Stimulated activated CD8-positive, alpha-beta memory T cell treated with anti-CD3 and anti-CD28 coated beads, Interleukin-2, amount 100 ng/mL, for 1 hour (primary cell): ENCODE measurements at places on chromosomes 5 and 9.

GRCh38 chr5:174464504-174465165, 259.7 kb upstream of the MSX2 start:
- no peak for DNase-seq

- DNase-seq, result no peak
Measured at GRCh38 chr5:27144456-27144855, 106.1 kb upstream of the CDH9 start.

GRCh38 chr9:38120961-38121360, 51.9 kb upstream of the SHB start:
- DNase-seq, result no peak

DNA sequence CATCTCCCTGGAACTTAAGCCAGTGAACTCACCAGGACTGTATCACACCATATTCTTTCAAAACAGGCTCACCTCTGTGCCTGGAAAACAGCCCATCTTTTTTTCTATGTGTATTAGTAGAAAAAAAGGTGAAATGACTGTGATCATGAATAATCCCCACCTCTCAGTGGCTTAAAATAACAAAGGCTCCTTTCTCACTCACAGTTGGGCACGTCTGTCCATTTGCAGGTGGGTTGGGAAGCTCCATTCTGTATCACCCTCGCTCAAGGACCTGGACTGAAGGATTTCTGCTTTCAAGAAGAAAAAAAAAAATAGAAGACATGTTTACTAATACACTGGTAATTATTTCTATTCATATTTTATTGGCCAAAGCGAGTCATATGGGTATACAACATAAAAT, 17.3 kb upstream of the FGF1 start:
- no peak for DNase-seq

DNA sequence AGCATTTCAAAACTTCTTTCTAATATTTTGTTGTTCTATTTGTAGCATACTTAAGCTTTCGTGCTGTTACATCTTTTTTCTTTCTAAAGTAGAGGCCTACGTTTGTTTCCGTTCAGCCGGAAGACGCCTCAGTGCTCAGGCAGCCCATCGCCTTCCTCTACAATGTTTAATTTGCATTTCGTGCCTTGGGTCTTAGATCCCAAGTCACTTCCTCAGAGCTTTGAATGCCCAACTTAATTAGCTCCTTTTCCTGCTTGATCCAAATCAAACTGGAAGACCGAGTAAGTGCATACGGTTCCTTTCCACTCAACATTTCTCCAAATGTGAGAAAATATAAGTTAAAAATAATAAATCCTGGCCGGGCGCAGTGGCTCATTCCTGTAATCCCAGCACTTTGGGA, 43.2 kb downstream of the MRPL36 start:
- DNase-seq, result no peak

- DNase-seq, result no peak
Measured at GRCh38 chr5:73789851-73790281, 163.9 kb downstream of the ARHGEF28 start.

DNA sequence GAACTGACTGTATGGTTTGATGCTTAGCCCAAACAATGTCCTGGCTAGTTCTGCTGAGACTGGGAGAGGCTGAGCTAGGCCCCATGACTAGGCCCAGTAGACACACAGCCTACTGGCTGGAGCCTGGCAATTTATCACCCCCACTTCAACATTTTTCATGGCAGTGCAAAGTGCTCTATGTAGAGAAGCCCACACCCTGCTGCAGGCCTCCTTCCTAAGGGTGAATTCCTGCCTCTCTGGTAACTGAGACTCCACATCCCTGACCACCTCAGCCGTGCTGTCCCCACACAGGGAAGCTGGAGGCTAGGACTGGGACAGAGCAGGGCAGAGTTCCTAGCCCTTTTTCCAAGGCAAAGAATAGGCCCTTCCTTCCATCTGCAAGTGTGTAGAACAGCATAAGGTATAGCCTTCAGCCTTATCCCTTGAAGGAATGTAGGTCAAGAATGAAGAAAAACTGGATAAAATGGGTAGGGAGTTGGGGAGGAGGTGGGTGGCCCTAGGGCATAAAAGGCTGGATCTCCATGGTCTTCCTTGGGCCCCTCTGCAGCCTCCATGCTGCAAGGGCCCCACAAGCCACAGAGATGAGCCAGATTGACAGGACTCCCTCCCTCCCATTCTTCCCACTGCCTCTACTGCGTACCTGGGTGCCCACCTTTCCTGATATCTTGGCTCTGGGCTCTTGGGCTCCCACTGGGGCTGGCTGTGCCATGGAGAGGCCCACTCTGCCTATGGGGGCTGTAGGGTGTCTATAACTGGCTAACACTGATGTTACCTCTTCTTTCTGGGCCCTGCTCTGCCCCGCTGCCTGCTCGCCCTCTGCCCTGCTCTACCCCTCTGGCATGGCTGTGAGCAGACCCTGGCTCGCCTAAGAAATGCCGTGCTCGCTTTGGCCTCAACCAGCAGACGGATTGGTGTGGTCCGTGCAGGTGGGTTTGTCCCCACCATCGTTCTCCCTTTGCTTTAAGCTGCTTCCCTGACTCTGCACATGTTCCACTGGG, 29.8 kb downstream of the TCF7 start:
- no peak for DNase-seq

DNA sequence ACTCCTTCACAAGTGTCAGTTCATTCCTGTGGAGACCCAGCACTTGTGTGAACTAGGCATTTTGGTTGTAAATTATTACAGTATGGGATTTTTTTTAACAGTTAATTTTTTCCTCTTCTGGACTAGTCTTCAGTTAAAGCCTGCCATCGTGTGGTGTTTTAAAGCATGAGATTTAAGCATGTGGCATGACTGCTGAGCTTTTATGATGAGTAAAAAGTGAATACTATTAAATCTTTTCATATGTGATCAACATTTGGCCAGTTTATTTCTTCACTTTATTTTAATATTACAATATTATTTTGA, 25.0 kb downstream of the LMNB1 start:
- no peak for DNase-seq

DNA sequence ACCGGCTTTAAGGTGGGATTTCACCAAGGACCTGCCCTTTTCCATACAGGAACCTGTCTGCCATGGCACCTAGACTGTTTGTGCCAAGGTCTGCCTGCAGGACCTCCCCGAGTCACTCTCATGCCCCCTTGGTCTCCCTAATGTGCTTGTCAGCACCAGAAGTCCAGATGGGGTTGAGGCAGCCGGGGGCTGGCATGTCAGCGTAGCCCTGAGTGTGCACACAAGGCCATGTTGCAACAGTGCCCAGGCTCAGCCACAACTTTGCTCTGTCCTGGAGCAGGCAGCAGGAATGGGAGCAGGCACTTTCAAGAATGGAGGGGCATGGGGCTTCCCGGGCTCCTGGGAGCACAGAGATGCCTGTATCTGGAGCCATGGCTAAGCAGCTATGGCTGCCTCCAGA, 621.5 kb downstream of the CDH9 start:
- no peak for DNase-seq

- no peak for DNase-seq
Measured at GRCh38 chr9:123927625-123928532, 2.0 kb downstream of the DENND1A start.

DNA sequence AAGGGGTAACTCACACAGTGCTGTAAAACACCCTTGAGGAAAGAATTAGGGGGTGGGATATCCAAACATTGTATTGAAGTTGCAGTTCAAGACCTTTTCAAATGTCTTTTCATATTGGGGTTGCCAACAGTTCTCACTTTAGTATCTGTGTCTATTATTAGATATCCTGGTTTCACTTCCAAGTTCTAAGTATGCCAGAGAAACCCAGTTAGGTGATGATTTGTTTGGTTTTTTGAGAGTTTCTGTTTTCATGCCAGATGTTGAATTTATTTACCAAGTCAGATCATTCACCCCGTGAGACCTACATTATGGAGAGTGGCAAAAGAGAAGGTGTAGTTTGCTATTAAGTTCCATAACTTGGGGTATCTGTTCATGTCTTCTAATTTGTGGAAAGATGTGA, 64.5 kb downstream of the C9orf152 start:
- no peak for DNase-seq

DNA sequence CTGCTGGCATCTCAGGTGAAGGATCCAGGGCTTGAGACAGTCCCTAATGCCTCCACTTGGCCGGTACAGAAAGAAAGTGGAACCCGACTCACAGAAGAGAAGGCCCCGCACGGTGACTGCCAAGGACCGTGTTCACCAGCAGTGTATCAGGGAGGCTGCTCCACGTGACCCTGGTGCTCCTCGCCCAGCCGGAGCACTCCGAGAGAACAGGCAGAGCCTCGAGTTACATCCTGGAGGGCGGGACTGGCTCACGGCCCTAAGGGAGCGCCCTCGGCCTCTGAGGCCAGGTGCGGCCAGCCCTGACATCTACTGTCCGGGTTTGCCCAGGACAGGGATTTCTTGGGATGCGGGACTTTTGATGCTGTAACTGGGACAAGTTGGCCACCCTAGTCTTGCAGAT, 104.0 kb upstream of the SARDH start:
- DNase-seq, result no peak

- DNase-seq, result no peak
Measured at GRCh38 chr5:158461240-158461854, 602.4 kb upstream of the CLINT1 start.

DNA sequence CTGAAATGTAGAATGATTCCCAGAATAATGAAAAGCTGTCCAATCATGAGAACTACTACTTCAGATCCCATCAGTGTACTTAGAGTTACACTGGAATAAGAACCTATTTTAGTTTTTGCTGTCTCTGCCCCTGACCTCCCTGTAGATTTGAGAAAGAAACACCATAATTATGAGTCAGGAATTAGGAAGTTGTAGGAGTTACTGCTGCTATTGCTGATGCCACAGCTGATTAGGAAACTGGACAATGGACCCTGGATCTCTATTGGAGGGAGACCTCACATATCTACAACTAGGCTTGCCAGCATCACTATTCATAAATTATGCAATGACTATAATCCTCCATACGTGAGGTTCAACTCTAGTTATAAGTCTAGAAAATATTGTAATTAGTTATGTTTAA, 48.8 kb upstream of the EDIL3 start:
- DNase-seq, result no peak

DNA sequence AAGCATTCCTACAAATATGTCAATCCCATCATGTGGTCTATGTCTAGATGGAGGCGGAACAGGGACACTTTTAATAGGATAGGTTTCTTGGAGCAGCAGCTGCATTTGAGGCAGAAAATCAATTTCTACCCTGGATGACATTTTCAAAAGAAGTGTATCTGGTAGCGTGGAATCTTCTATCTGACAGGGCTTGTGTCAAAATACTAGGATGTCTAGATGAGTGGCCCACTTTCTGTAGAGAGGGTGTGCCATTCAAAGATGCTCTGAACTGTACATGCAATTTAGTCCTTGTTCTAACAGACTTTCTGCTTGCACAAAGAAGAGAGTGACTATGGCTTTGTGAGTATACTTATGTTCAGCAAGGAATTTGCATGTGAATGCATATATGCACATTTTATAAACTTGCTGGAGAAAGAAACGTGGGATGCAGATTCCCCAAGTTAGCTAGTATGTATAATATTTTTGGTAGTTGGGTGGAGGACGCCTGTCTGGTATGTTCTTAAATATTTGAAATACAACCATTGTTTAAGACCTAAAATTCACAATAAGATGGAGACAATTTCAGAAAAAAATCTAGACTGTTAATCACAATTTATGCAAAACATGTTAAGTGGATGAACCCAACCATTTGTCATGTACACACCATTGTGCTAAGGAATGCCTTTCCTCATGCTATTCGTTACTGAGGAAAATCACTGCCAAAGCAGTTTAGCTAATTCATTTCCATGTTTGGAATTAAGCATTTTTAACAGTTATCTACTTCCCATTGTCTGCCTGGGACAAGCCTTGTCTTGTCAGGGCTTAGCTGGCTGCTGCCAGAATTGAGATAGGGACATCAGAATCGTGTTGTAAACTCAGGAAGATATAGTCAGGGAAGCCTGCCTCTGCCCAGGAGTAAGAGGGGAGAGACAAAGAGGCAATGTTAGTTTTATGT, 129.1 kb upstream of the MEF2C start:
- DNase-seq, result no peak

- no peak for DNase-seq
Measured at GRCh38 chr5:131684595-131684994, 49.6 kb upstream of the RAPGEF6 start.

DNA sequence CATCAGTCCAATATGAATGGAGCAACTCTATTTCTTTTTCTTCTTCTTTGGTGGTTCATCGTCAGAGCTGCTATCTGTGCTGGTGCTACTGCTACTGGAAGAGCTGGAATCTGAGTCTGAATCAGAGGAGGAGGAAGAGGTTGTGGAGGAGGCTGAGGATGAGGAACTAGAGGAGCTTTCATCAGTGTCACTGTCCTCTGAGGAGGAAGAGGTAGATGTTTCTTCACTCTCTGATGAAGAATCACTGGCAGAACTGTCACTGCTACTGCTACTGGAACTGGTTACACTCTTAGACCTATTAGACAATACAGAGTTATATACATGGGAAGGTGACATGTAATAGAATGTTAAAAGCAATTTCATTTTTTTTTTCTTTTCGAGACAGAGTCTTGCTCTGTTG, 27.8 kb downstream of the ZCCHC10 start:
- no peak for DNase-seq

DNA sequence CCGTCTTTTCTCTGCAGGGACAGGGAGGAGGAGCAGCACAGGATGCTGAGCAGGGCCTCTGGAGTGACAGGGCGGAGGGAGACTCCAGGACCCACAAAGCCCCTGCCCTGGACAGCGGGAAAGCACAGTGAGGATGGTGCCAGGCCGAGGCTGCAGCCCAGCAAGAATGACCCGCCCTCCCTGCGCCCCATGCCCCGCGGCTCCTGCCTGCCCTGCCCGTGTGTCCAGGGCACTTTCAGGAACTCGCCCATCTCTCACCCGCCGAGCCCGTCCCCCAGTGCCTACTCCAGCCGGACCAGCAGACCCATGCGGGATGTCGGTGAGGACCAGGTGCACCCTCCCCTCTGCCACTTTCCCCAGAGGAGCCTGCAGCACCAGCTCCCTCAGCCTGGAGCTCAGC, 9.1 kb upstream of the EXOC3 start:
- no peak for DNase-seq

- no peak for DNase-seq
Measured at GRCh38 chr9:126147186-126147935, 179.3 kb upstream of the MVB12B start.

GRCh38 chr5:75961818-75962217, 121.4 kb upstream of the SV2C start:
- no peak for DNase-seq

- DNase-seq, result no peak
Measured at GRCh38 chr9:117444501-117444900, 29.6 kb upstream of the ASTN2 start.

- DNase-seq, result no peak
Measured at GRCh38 chr5:6730407-6730806, 17.2 kb downstream of the TENT4A start.

DNA sequence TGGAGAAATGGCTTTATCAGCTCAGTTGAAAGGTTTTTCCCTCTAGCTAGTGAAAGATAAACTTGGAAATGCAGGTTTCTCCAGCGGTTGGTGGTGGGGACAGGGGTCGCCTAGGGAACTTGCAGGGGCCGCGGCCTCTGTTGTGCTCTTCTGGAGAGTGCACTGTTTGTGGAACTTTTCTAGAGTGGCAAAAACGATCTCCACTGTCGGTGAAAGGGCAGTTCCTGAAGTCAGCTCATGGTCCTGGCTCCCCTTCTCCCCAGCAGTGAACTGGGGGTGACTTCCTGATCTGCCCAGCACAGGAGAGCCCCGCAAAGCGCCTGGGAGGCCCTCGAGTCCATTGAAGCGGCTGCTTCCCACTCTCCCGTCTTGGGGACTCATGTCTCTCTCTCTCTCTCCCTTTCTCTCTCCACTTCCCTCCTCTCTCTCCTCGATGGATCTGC, 3.2 kb downstream of the IRX1 start:
- no peak for DNase-seq

GRCh38 chr5:150166650-150167511, at the start of gene CDX1:
TSS of gene CDX1 (plus strand) at chr5:150166778. CDS start at chr5:150166877, 99 bp downstream.
- DNase-seq, result no peak
